ENCODE measurements at places on chromosomes 7 and 10. TPM values are rescaled to one million over a fixed set of nuclear protein-coding genes. Genes with fewer than 3 reads are reported as not detected.

The ENO4 gene
- not detected for total RNA-seq

The OR9A2 gene
- total RNA-seq, result not detected

The PLEKHS1 gene
- total RNA-seq, result 0.32 TPM

The ENTPD1 gene
- 18.9 TPM for total RNA-seq

The PKD2L1 gene
- not detected for total RNA-seq

The ANKRD7 gene
- not detected for total RNA-seq

The ABCB4 gene
- total RNA-seq, result not detected

The UPK3B gene
- total RNA-seq, result 7.5 TPM

The PSMG3 gene
- 35.7 TPM for total RNA-seq

The ECHDC3 gene
- 92.8 TPM for total RNA-seq

The CPA1 gene
- not detected for total RNA-seq

The IDI2 gene
- total RNA-seq, result not detected

The CALHM3 gene
- not detected for total RNA-seq

The TRIM74 gene
- total RNA-seq, result not detected

The PAPSS2 gene
- 2.4 TPM for total RNA-seq

The CARD11 gene
- total RNA-seq, result 0.24 TPM

GRCh38 chr7:121595758-121596696 is 199.9 kb upstream of the FAM3C start:
- no peaks in the 10 kb centered on the region for H3K4me1 ChIP-seq
- H3K27ac ChIP-seq, result no peak overlapping the region
- no peak overlapping the region for H3K4me3 ChIP-seq

GRCh38 chr10:131396121-131397050 is 84.9 kb upstream of the TCERG1L start:
- no peak for DNase-seq
- no peaks in the 10 kb centered on the region for H3K4me1 ChIP-seq
- H3K36me3 ChIP-seq, result no peaks in the 10 kb centered on the region

DNA sequence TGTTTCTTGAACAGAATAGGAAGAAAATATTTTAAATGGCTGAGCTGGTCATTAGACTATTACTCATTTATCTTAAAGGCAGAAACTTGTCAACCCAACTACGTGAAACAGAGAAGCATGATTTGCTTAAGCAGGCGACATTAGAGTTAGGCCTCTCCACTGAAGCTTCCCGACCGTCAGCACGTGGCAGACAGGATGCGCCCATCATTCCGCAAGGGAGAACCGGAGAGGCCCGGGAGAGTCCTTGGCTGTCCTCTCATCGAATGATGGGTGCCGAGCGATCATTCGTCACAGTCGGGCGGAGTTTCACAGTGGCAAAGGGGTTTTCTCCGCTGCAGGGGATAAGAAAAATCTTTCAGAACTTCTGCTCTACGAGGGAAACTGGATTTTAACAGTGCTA is 11.8 kb downstream of the BRI3 start:
- no peak overlapping the region for H3K4me3 ChIP-seq
- DNase-seq, result no peak
- H3K27me3 ChIP-seq, result no peaks in the 10 kb centered on the region
- peaks cover 35% of the 10 kb centered on the region for H3K4me1 ChIP-seq
- H3K27ac ChIP-seq, result no peak overlapping the region

- no peak overlapping the region for H3K27ac ChIP-seq
- no peaks in the 10 kb centered on the region for H3K36me3 ChIP-seq
- H3K4me1 ChIP-seq, result peaks cover 7% of the 10 kb centered on the region
- DNase-seq, result peak; percentile 44
Measured at GRCh38 chr10:46326971-46327370, 40.2 kb downstream of the ANTXRL start.

- DNase-seq, result no peak
- no peak overlapping the region for H3K27ac ChIP-seq
- H3K4me1 ChIP-seq, result no peaks in the 10 kb centered on the region
- no peak overlapping the region for H3K4me3 ChIP-seq
Measured at GRCh38 chr7:50822110-50822509, 39.4 kb upstream of the GRB10 start.

DNA sequence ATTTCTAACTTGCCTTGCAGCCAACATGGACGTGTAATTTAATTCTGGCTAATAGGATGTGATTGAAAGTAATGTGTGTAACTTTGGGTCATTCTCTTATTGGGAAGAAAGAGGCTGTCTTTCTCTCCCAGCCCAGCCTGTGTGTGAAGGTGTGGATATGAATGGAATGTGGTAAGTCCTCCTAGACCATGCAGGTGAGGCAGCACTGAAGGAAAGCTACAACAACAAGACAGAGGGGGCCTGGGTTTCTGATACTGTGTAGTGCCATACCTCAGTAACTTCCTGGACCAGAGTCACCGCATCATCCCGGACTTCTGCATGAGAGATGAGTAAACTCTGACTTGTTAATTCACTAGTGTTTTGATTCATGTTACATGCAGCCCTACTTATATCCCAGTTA is 237.0 kb downstream of the EXOC4 start:
- H3K36me3 ChIP-seq, result peaks cover 6% of the 10 kb centered on the region
- H3K4me3 ChIP-seq, result no peak overlapping the region
- H3K27ac ChIP-seq, result no peak overlapping the region
- no peak for DNase-seq

DNA sequence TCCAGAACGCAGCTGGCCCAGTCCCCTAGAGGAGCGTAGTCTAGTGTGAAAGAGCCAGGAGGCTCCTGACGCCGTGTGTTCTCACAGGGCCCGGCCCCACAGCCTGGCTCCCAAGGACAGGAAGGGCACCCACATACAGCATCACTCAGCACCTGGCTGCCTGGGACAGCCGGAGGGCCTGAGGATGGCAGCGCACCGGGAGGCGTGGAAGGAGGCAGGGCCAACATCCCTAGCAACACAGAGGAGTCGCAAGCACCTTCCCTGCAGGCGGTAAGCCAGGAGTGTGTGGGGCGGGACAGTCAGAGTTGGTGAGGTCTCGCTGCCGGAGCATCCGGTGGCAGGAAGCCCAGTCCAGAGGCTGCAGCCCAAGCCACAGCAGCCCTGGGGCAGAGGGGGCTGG is 125.8 kb downstream of the MAD1L1 start:
- no peaks in the 10 kb centered on the region for H3K36me3 ChIP-seq
- H3K27ac ChIP-seq, result no peak overlapping the region
- H3K27me3 ChIP-seq, result no peaks in the 10 kb centered on the region
- H3K4me3 ChIP-seq, result no peak overlapping the region
- no peak for DNase-seq
- peaks cover 35% of the 10 kb centered on the region for H3K4me1 ChIP-seq

GRCh38 chr7:34067005-34067778 is 161.9 kb downstream of the BMPER start:
- no peak for DNase-seq
- no peaks in the 10 kb centered on the region for H3K4me1 ChIP-seq
- no peak overlapping the region for H3K27ac ChIP-seq
- no peak overlapping the region for H3K4me3 ChIP-seq
- no peaks in the 10 kb centered on the region for H3K27me3 ChIP-seq
- no peaks in the 10 kb centered on the region for H3K36me3 ChIP-seq

DNA sequence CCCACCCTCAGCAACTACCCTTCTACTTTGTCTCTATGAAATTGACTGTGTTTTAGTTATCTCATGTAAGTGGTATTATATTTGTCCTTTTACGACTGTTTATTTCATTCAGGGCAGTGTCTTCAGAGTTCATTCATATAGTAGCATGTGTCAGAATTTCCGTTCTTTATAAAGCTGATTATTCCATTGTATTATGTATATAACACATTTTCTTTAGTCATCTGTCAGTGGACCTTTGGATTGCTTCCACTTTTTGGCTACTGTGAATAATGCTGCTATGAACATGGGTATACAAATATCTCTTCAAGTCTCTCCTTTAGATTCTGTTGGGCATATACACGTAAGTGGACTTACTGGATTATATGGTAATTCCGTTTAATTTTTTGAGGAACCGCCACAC is 14.5 kb downstream of the SLF2 start:
- no peaks in the 10 kb centered on the region for H3K27me3 ChIP-seq
- peaks cover 3% of the 10 kb centered on the region for H3K4me1 ChIP-seq
- H3K36me3 ChIP-seq, result peaks cover 92% of the 10 kb centered on the region
- DNase-seq, result no peak

- peaks cover 7% of the 10 kb centered on the region for H3K4me1 ChIP-seq
- no peak for DNase-seq
- H3K4me3 ChIP-seq, result no peak overlapping the region
- no peaks in the 10 kb centered on the region for H3K27me3 ChIP-seq
- H3K27ac ChIP-seq, result no peak overlapping the region
Measured at GRCh38 chr7:142587578-142588191, 161.6 kb upstream of the PRSS1 start.

DNA sequence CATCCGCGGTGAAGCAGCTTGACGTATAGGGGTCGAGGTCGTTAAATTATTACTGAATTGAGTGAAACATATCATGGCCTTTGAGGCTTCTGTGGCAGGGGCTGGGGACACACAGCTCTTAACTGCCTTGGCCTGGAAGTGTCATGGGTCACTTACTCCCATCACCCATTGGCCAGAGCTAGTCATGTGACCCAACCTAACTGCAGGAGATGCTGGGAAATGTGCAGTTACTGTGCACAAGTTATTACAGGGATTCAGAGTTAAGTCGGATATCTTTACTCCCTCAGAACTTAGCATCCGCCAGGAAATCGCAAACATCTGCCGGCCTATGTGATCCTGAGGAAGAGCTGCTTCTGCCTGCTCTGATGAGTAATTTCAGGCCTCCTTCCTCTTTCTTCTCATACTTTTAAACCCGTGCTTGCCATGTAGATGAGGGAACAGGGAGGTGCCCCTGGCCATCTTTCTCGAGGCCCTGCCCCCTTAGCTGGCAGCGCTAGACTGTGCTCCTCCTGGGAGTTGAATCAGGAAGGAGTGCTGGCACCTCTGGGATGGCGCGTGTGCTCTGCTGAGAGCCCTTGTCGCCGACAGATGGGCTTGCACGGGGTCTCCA is 203.6 kb downstream of the TCF7L2 start:
- H3K27me3 ChIP-seq, result no peaks in the 10 kb centered on the region
- no peaks in the 10 kb centered on the region for H3K4me1 ChIP-seq
- DNase-seq, result no peak
- no peak overlapping the region for H3K27ac ChIP-seq
- H3K4me3 ChIP-seq, result no peak overlapping the region

DNA sequence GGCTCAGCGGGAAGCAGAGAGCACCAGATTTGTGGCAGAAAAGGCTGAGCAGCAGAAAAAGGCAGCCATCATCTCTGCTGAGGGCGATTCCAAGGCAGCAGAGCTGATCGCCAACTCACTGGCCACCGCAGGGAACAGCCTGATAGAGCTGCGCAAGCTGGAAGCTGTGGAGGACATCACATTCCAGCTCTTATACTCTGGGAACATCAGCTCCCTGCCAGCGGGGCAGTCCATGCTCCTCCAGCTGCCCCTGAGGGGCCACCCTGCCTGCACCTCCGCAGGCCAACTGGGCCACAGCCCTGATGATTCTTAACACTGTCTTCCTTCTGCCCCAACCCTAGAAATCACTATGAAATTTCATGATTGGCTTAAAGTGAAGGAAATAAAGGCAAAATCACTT is 18.6 kb downstream of the CWF19L1 start:
- H3K27me3 ChIP-seq, result no peaks in the 10 kb centered on the region
- DNase-seq, result no peak
- no peak overlapping the region for H3K4me3 ChIP-seq

- H3K4me1 ChIP-seq, result peaks cover 7% of the 10 kb centered on the region
- no peak overlapping the region for H3K27ac ChIP-seq
- H3K27me3 ChIP-seq, result no peaks in the 10 kb centered on the region
- no peak overlapping the region for H3K4me3 ChIP-seq
- H3K36me3 ChIP-seq, result no peaks in the 10 kb centered on the region
Measured at GRCh38 chr7:88355011-88355410, 48.3 kb upstream of the STEAP4 start.

GRCh38 chr7:6317797-6318438 is 45.5 kb upstream of the CYTH3 start:
- no peaks in the 10 kb centered on the region for H3K27me3 ChIP-seq
- H3K4me3 ChIP-seq, result no peak overlapping the region
- H3K36me3 ChIP-seq, result no peaks in the 10 kb centered on the region

DNA sequence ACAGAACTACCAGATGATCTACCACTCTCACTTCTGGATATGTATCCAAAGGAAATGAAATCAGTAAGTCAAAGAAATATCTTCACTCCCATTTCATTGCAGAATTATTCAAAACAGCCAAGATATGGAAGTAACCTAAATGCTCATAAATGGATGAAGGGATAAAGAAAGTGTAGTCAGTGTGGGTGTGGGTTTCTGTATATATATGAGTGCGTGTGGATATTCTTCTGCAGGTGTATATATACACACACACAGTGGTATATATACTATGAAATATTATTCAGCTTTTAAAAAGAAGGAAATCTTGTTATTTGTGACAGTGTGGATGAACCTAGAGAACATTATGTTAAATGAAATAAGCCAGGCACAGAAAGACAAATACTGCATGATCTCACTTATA is 48.7 kb downstream of the IMMP2L start:
- H3K36me3 ChIP-seq, result no peaks in the 10 kb centered on the region
- H3K27me3 ChIP-seq, result no peaks in the 10 kb centered on the region
- no peak overlapping the region for H3K4me3 ChIP-seq
- no peak for DNase-seq
- no peaks in the 10 kb centered on the region for H3K4me1 ChIP-seq
- H3K27ac ChIP-seq, result no peak overlapping the region

GRCh38 chr10:112221545-112221944 is 38.0 kb upstream of the GPAM start:
- H3K4me1 ChIP-seq, result no peaks in the 10 kb centered on the region
- H3K4me3 ChIP-seq, result no peak overlapping the region
- H3K27ac ChIP-seq, result no peak overlapping the region
- DNase-seq, result no peak

DNA sequence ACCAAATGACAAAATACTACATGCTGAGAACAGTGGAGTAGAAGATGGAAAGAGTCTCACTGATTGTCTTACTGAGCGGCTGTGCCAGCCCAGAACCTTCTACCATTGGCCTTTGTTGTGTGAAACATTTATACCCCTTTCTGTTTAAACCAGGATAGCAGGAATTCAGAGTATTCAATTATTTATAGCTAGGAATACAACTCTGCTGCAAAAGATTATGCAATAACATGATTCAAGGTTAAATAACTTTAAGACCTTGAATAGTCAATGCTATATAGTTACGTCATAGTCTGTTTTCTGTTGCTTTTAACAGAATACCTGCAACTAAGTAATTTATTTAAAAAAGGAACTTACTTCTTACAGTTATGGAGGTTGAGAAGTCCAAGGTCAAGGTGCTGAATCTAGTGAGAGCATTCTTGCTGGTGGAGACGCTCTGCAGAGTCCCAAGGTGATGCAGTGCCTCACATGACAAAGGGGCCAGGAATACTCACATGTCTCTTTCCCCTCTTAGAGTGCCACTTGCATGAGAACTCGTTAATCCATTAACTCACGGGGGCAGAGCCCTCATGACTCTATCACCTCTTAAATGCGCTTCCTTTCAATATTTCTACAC is 371.8 kb downstream of the MDFIC start:
- H3K4me1 ChIP-seq, result no peaks in the 10 kb centered on the region
- no peaks in the 10 kb centered on the region for H3K36me3 ChIP-seq

DNA sequence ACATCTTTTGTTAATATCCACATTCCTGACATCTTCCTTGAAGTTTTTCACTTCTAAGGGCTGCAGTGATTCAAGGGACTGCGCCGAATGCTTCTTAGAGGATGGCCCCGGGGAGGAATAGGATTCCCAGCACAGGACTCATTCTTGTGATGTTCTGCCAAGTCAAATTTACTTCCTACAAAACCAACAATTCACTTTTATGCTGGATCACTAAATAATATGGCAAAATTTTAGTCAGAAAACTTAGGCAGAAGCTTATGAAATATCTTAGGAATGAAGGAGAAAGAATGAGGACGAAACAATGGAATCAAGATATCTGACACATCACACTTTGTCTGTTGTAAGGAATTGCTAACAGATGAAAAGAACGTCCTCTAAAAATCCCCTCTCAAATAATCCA is 151.5 kb downstream of the JAZF1 start:
- no peak overlapping the region for H3K27ac ChIP-seq
- no peak for DNase-seq
- H3K4me3 ChIP-seq, result no peak overlapping the region
- H3K4me1 ChIP-seq, result peaks cover 5% of the 10 kb centered on the region
- no peaks in the 10 kb centered on the region for H3K36me3 ChIP-seq

All from suprapubic skin (tissue), 4 donors.